Stimulated activated CD4-positive, alpha-beta T cell treated with anti-CD3 and anti-CD28 coated beads, Interleukin-2, amount 100 ng/mL, for 24 hours (primary cell): ENCODE measurements at places on chromosomes 2 and 18.

- DNase-seq: no peak
Measured at GRCh38 chr2:237629739-237630138, 2.4 kb downstream of the LRRFIP1 start.

DNA sequence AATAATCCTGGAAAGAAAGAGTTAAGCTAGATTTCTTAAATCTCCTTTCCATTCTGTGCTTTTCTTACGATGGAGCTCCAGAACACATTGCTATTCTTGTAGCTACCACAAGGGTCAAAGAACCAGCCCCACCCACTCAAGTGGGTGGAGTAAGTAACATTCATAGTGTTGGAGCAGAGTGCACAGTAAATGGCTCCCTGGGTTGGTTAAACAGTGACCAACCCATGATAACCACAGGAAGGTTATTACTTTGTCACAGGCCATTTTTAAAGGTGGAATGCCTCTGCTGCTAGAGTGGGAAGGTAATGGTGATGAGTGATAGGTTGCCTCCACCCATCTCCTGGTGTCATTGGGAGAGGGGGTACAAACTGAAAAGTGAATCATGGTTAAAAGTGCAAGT is 13.9 kb downstream of the ARPC2 start:
- no peak for DNase-seq

- DNase-seq: no peak
Measured at GRCh38 chr18:34704074-34704473, 6.0 kb upstream of the DTNA start.

DNA sequence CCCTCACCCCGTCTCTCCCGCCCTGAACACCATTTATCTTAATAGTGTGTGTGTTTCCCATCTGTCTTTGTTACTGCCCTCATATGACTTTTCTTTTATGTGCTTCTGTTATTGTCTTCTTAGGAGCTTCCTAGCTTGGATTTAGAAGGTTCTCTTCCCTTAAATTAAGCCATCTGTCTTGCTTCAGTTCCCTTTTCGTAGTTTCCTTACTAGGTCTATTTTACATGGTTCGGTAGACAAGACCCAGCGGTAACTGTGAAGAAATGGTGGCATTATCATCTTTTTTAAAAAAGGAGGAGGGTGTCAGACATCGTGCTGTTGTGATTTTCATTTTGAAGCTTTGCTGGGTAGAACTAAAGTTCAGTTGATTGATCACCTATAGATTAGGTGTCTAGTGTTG is 10.3 kb downstream of the NCK2 start:
- no peak for DNase-seq

DNA sequence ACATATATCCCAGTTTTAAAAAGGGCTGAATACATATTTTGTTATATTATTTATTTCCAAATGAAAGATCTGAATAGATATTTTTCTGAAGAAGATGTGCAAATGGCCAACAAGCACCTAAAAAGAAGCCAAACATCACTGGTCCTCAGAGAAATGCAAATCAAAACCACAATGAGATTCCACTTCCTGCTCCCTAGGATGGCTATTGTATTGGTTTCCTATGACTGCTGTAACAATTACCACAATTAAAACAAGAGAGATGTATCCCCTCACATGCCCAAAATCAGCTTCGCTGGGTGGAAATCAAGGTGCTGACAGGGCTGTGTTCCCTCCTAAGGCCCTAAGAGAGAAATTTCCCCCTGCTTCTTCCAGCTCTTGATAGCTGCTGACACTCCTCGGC is 23.2 kb downstream of the ABCB11 start:
- DNase-seq: no peak

GRCh38 chr2:47867205-47867604 is 39.1 kb downstream of the FBXO11 start:
- no peak for DNase-seq

DNA sequence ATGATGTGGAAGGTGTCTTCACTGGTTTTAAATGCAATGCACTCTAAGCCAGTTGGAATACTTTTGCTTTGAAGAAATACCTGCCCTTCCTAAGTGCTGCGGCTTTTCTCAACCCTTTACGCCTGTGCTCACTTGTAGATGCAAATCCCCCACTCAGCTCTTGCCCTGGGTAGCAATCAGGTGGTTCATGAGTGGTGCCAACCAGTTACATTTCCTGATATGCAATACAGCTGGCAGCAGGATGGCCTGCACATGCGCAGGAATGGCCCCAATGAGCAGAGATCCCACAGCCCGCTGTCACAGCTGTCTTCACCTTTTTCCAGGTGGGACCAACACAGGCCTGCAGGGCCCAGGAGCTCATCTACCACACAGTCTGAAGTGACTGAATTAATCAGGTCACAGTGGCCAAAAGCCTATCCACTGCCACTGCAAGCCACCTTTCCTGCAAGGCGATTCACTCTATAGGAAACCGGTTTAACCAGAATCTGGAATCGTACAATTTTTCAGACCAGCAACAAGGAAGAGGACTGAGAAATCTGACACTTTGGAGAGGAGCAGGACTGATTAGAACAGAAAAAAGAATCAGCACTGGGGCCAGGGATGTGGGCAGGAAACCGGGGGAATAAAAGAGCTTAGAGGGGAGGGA is 247.8 kb downstream of the MYT1L start:
- DNase-seq: no peak

- no peak for DNase-seq
Measured at GRCh38 chr2:24354395-24354794, 5.9 kb downstream of the ITSN2 start.

GRCh38 chr2:239594019-239594771 is 193.4 kb upstream of the HDAC4 start:
- no peak for DNase-seq

DNA sequence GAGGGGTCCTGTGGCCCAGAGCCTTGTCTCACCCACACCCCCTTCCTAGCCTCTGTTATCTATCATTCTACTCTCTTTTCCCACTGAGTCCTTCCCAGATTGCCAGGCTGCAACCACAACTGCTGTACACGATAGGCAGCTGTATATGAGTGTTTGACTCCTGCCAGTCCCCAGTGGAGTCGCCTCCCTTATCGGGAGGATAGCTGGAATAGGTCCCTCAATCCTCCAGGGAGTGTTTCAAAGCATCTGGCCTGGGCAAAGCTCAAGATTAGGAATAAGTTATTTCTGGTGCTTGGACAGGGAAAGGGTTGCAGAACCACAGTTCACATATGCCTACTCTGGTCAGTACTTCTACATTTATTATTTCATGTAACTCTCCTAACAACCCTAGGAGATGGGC is 4.8 kb downstream of the MSGN1 start:
- no peak for DNase-seq

DNA sequence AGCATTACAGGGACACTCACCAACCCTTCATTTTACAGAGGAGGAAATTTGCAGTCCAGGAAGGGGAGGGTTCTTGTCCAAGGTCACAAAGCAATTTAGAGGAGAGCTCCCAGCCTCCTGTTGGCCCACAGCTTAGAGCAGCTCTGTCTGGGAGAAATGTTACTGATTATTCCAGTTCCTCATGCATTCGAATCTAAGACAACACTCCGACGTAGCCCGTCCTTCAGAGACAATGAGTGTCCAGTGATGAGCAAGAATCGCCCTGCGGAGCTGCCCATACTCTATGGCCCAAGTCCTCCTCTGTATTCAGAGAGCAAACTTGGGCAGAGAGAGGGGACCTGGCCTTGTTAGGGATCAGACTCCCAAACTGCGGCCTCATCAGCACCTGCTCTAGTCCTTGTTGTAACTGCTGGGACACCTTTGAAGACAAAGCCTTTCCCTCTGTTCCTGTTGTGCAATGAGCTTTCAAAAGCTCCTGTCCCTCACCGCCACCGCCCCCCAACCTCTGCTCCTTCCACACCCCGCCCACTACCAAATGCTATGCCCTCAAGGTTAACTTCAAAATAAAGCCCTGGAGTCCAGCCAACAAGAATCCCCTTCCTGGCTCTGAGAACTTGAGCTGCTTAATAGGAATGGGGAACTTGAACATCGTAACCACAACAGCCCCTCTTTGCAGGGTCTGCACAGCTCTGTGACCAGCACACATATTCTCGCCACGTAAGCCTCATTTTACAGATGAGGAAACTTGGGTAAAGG is 234.8 kb upstream of the SMAD2 start:
- DNase-seq: no peak

DNA sequence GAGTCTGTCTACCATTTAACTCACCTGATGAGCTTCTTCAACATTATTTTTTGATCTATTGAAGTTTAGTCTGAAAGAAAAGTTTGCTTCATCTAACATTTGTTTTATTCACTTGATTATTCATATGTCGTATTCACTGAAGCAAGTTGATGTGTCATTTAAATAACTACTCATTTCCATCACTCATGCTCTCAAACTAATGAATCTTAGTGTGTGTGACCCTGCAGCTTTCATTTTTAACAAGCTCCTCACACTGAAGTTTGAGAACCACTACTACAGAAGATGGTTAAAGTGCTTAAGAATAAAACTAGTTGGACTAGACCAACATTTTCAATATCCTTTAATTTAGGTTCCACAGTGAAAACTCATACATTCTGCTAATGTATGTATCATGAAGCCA is 1.8 kb upstream of the ABI2 start:
- no peak for DNase-seq

- DNase-seq: no peak
Measured at GRCh38 chr18:9184998-9185613, 48.5 kb downstream of the ANKRD12 start.

GRCh38 chr2:22880161-22880560 is 504.8 kb upstream of the KLHL29 start:
- DNase-seq: no peak

DNA sequence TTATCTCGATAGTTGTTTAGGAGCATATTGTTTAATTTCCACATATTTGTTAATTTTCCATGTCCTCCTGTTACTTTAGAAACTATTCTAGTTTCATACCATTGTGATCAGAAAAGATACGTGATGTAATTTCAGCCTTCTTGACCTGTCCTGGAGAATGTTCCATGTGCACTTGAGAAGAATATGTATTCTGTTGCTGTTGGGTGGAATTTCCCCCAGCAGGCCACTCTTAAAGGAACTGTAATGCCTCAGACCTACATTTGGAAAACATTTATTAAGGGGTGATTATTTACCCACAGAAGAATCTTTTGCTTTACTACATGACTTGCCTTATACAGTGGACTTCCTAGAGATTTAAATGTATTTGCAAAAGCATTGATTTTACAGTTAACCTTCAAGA is 55.5 kb downstream of the LIMS1 start:
- DNase-seq: no peak

GRCh38 chr18:63795606-63796005 is 20.4 kb downstream of the SERPINB7 start:
- DNase-seq: no peak

DNA sequence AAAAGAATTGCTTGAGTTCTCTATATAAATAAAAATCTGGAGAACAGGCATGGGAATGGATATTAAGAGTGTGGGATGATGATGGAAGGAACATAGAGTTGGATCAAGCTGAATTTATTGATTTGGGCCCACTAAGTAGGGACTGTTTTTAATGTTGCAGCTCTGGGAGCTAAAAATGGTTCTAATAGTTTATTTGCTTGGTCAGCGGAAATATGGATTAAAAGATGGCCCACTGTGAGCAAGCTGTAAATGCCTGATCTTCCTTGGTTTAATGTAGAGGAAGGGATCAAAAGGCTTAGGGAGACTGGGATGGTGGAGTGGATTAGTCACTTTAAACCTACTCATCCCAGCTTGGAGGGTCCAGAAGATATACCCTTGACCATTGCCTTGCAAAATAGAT is 429.4 kb upstream of the NXPH2 start:
- no peak for DNase-seq

GRCh38 chr2:26769089-26769761 is 5.1 kb downstream of the SLC35F6 start:
- DNase-seq: no peak

DNA sequence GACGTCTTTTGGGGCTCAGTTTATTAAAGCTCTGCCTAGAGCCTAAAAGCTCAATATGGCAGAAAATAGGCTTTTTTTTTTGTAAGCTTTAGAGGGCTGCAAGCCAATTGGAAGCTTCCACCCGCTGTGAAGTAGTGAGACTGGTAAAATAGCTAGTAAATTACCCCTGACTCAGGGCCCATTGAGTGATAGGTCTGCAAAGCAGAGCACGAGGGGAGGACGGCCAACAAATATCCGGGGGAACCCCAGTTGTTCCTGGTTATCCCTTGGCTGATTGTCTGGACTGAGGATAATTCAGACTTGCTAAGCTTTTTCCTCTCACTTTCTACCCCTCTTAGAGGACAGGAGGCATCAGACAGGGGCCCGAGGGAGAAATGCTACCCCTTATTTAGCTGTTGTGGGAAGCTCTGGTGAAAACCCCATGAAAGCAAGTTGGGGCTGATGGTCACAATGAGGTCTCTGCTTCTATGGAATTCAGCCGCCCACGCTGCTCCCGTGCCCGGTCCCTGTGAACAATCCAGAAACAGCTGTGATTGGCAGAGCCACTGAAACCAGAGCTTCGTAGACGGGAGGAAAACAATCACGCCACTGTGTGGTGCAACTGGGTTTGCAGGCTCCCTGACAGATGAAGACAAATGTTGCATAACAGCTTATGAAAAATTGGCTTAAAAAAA is 141.9 kb upstream of the LGALSL start:
- DNase-seq: no peak

GRCh38 chr2:206245265-206245672 is 29.2 kb upstream of the ZDBF2 start:
- no peak for DNase-seq

DNA sequence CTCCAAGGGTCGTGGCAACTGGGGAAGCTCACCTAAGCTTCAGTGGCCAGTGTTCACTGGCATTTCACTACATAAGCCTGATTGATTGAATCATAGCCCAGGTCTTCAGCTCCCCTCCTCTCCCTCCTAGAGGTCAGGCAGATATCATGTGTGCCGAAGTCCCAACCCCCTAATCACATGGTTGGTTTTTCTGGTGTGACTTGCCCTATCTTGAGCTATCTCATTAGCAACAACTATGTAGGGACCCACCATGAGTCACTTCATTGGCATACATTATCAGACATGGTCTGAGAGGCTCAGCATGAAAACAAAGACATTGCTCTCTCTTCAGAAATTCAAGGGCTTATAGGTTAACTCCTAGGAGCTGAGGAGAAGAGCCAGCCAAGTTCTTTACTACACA is 76.8 kb downstream of the LYPD1 start:
- no peak for DNase-seq

DNA sequence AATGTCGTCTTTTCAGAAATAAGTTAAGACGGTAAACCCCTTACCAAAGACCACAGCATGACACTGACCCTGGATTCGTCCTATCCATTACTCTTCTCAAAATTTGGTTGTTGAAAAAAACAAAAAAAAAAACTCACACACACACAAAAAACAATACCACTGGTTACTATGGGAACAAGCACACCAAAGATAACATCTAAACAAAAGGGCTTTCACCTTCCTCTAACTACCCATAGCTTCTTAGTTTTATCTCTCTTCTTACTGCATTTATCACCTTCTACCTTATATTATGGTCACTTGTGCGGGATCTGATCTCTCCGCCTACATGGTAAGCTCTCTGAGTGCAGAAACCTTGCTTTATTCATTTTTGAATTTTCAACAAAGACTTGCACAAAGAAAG is 192.7 kb downstream of the STK39 start:
- DNase-seq: no peak

- no peak for DNase-seq
Measured at GRCh38 chr2:10240911-10241610, 61.6 kb upstream of the HPCAL1 start.
